ENCODE measurements at places on chromosomes 1 and 21.

- DNase-seq, result no peak
Observed at GRCh38 chr1:196380316-196380715, 227.9 kb downstream of the KCNT2 start.

GRCh38 chr1:168774241-168774640, 45.2 kb upstream of the DPT start:
- DNase-seq, result no peak

GRCh38 chr21:28669971-28670653, 322.6 kb downstream of the LTN1 start:
- DNase-seq, result no peak

DNA sequence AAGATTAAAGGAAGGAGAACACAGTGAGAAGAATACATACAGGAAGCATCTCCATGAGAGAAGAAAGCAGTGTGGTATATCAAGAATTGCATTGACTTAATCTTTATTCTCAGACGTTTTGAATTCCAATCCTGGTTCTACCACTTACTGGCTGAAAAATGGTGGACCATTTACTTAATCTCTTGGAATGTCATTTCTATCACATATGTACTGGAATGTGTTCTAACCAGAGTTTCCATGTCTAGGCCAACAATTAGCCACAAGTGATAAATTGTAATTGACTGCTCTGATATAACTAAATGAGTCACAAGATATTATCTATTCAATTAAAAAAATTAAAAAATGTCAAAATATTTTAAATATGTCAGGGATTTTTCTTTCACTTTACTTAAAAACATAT, 626.1 kb downstream of the PTPRC start:
- DNase-seq, result no peak

DNA sequence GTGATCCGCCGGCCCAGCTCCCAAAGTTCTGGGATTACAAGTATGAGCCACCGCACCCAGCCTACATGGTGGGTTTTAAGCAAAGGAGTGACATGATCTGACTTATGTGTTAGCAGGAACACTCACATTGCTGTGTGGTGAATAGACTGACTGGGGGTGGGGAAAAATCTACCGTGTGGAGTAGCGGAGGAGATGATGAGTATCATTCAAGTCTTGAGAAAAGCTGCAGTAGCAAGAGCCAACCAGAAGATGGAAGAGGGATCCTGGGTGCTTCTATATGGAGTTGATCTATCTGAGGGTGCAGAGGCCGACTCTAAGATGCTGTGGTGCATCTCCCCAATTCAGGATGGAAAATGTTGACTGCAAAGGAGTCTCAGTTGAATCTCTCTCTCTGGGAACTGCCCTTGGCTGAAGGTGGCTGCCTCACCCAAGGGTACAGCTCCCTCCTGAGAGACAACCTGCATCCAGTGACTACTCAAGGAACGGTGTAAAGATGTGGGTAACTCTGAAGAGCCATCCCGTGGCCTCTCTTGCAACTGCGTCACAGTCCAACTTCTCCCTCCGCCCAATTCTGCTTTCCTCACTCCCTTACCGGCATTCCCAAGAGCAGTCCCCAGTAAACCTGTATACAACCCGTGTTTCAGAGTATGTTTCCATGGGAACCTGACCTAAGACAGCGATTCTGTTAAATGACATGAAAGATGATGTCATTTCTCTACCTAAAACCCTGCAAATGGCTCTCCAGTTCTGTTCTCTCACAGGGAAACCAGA, 7.4 kb upstream of the B3GALNT2 start:
- no peak for DNase-seq

- no peak for DNase-seq
Observed at GRCh38 chr1:157213836-157214235, 75.6 kb upstream of the ETV3 start.

GRCh38 chr1:61375082-61375880, 292.9 kb downstream of the NFIA start:
- DNase-seq, result no peak

- DNase-seq, result no peak
Observed at GRCh38 chr1:11053758-11054137, 6.1 kb downstream of the SRM start.

- no peak for DNase-seq
Observed at GRCh38 chr1:50110656-50111055, 1.9 kb downstream of the ELAVL4 start.

- DNase-seq, result no peak
Observed at GRCh38 chr1:87518794-87519193, 190.1 kb downstream of the LMO4 start.

GRCh38 chr1:45723248-45723930, 27.1 kb downstream of the IPP start:
- DNase-seq, result no peak

GRCh38 chr1:107515702-107516101, 374.9 kb downstream of the NTNG1 start:
- DNase-seq, result no peak

GRCh38 chr1:192630521-192631287, 5.2 kb upstream of the RGS13 start:
- DNase-seq, result no peak

DNA sequence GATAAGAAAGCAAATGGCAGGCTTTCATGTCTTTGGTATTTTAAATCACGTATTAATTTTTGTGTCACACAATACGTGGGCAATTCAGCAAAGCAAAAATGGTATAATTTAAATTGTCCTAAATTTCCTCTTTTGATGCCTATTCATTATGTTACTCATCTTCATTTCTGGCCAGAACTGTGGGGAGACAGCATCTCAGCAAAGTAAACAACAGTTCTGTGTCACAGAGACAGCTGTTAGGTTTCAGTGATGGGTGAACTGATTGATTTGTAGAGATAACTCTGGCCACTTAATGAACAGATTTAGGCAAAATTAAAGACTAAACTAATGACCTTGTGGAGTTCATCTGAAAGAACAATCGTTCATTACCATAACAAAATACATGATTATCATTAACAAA, 49.2 kb downstream of the FH start:
- no peak for DNase-seq

- no peak for DNase-seq
Observed at GRCh38 chr1:158154501-158154900, 26.2 kb upstream of the CD1D start.

GRCh38 chr1:184878602-184879001, 95.7 kb downstream of the NIBAN1 start:
- no peak for DNase-seq

DNA sequence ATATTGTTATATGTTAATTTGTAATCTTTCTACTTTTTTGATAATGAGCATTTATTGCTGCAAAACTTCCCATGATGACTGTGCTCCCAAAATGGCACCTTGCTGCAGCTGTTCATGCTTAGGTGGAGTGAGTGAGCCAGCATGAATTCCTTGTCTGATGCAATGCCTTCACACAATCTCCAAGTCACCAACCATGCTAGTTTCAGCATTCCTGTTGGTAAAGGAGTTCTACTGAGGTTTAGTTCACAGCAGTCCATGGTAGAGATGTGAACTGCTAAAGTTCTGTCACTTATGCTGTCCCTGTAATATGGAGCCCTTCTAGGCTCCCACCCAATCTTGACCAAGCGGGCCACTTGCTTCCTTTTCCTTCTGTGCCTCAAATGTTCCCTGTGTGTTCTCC, 26.2 kb upstream of the PRKACB start:
- no peak for DNase-seq

GRCh38 chr1:107184888-107185287, 44.0 kb downstream of the NTNG1 start:
- DNase-seq, result no peak

GRCh38 chr1:115839029-115839678, 1.8 kb downstream of the NHLH2 start:
- DNase-seq, result no peak

- no peak for DNase-seq
Observed at GRCh38 chr1:112319371-112320040, 76.5 kb upstream of the CTTNBP2NL start.

- DNase-seq, result no peak
Observed at GRCh38 chr1:94803517-94804441, 16.4 kb upstream of the SLC44A3 start.

DNA sequence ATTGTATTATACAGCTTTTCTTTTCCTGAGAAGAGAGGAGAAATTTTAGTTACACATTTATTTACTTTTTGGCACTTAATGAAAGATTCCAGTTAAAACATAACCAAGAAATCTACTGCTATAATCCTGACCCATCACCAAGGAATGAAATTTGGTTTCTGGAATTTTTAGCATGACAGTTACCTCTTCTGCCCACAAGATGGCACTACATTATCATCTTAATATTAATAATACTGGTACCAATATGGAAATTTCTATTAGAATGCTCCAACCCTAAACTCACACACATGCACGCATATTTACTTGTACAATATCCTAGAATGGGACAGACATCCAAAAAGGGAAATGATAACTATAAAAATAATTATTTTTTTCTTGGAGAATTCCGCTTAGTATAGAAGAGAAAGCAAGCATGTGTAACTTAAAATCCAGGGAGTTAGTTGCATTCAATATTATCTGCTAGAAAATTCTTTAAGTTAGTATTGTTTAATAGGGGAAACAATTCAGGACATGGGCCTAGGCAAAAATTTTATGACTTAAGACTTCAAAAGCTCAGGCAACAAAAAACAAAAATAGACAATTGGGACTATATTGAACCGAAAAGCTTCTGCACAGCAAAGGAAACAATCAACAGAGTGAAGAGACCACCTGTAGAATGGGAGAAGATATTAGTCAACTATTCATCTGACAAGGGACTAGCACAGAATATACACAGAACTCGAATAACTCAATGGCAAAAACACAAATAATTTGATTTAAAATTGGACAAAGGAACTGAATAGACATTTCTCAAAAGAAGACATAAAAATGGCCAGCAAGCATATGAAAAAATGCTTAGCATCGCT, 37.4 kb downstream of the MAP3K21 start:
- DNase-seq, result no peak

DNA sequence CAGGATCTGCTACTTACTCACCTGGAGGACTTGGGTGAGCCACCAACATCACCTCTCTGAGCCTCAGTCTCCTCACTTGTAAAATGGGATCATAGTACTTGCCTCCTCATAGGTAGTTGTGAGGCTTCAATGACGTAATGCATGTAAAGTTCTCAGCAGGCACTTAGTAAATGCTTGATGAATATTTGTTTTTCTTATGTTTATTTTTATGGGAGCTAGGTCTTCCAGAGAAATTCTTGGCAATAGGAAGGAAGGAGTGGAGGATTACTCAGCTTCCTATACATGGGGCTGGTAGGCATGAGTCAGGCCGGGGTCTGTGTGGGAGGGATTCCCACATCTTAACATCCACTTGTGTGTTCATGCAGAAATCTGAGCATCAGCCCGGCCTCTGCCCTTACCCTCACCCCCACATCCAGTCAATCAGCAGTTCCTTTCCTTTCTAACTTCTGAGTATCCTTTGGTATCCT, 95.4 kb upstream of the USP24 start:
- DNase-seq, result no peak

DNA sequence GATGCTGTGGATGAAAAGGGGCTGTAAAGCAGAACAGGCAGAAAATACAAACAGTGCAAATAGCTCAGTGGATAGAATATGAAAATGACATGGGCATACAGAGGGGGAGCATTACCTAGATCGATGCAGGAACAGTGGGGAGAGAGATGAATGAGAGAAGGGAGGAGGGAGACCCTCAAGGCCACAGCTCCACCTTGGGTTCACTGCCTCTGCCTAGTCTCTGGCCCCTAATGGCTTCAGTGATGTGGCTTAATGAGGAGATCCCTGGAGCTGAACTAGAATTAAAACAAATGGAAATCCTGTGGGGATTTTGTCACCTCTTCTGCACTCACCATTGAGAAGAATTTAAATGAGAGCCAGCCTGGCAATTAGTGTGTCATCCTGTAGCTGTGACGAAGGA, 165.0 kb downstream of the TNR start:
- no peak for DNase-seq

GRCh38 chr1:20936621-20937020, 149.5 kb upstream of the HP1BP3 start:
- no peak for DNase-seq

DNA sequence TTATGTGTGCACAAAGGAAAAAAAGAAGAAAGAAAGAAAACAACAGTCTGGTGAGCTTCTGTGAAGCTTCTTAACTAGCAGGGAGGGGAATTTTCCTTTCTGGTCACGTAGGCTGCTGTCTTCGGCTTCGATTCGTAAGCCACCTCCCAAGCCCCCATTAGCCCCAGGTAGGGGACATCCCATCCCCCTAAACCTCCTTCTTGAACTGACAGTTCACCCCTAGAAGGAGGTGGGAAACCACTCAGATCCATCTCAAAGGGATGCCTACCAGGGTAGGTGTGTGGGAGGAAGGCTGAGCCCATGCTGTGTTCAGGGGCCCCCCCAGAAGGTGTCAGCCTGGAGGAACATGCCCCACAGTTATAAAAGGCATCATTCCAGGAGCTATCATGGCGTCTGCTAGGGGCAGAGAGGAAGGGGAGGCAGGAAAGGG, 25.8 kb downstream of the CD247 start:
- DNase-seq, result no peak

GRCh38 chr1:193694741-193695140, 508.3 kb upstream of the B3GALT2 start:
- DNase-seq, result no peak

GRCh38 chr1:88612773-88613172, 71.3 kb upstream of the PKN2 start:
- DNase-seq, result no peak

DNA sequence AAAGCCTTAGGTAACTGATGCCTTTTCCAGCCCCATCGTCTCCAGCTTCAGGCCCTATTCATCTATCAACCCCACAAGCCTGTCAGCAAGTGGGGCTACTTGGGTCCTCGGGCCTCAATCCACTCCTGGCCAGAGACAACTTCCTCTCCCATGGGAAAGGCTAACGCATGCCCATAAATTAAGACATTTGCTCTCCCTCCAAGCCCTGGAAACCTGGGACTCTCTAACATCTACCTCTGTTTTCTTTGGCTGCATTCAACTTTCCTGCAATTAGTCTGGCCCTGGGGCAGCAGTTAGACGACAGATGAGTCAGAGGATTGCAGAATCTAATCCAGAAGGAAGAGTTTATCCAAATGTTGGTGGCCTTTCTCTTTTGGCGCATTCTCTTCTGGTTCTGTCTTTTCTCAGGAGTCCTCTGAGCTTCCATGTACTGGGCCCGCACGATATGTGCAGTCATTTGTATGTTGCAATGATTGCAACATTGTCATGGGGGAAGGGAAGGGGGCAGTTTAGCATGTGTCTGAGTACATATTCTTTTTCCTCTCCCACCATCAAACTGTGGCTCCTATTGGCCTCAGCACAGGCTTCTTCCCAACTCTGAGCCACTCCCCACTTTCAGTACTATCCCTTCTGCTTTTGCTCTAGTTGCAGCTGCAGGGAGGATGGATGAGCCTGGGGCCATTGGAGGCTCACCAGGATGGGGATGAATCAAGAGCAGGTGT, 54.4 kb downstream of the NAV1 start:
- DNase-seq, result peak; percentile 98

- no peak for DNase-seq
Observed at GRCh38 chr1:68916221-68916902, 419.5 kb upstream of the DEPDC1 start.
